Activated CD4-positive, alpha-beta T cell treated with anti-CD3 and anti-CD28 coated beads for 36 hours (primary cell): ENCODE measurements at places on chromosomes 4 and X. TPM values are rescaled to one million over a fixed set of nuclear protein-coding genes. Genes with fewer than 3 reads are reported as not detected.

DNA sequence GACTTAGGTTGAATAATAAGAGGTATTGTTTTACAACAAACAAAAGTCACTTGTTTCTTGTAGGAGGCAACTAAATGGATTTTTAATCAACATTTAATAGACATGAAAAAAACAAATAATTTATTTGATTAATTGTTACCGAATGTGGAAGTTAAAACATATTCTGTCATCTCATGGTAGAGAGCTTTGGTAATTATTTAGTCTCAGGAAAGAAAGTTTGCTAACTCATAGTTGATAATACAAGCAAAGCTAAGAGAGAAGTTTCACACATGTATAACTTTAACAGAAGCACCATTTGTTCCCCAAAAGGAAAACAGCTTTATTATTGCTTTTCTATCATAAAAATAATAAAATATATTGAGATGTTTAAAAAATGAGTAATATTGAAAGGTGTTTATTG lies 44.9 kb downstream of the GUCY1A1 start:
- H3K36me3 ChIP-seq = no peaks in the 10 kb centered on the region
- no peak overlapping the region for H3K4me3 ChIP-seq
- peaks cover 2% of the 10 kb centered on the region for H3K27me3 ChIP-seq
- no peak for DNase-seq

Gene NUDT11
- 1.9 TPM for total RNA-seq

Gene TMEM187
- total RNA-seq = 4.4 TPM

DNA sequence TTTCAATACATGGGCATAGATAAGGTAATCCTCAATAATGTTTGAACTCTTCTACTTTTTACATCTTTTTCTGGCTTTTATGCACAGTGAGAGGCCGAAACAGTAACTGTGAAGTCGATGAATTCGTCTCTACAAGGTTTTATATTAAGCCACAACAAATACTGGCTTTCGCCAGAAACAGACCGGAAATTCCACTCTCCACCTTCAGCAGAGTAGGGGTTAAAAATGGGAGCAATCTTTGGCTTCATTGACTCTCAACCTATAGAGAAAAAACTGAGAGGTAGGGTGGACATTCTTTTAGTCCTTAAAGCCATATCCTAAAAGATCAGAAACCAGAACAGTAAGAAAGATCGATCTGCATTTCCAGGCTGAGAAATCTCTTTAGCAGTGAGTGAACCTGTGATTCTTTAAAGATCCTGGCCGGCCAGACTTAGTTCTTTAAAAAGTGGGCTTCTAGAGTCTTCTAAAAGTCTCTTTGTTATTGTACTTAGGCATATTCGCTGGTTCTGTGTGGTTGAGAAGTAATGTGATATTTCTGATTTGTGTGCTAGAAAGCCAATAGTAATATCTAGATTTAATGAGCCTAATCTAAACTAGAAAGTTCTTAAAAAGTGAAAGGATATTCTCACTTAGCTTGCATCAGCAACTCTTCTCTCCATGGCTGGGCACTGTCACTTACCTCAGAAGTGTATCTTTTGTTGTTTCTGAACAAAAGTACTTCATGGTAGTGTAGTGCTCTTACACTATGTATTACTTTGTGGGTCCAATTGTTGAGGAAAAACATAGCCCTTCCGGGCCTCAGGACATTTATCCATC lies 2.0 kb downstream of the HSPA4L start:
- peaks cover 54% of the 10 kb centered on the region for H3K27me3 ChIP-seq
- DNase-seq = no peak
- no peak overlapping the region for H3K27ac ChIP-seq
- peaks cover 14% of the 10 kb centered on the region for H3K4me1 ChIP-seq

- no peak for DNase-seq
- H3K4me1 ChIP-seq = no peaks in the 10 kb centered on the region
- no peak overlapping the region for H3K4me3 ChIP-seq
- no peak overlapping the region for H3K27ac ChIP-seq
These were observed 94.6 kb upstream of the GALNT7 start for GRCh38 chr4:173073939-173074500.

DNA sequence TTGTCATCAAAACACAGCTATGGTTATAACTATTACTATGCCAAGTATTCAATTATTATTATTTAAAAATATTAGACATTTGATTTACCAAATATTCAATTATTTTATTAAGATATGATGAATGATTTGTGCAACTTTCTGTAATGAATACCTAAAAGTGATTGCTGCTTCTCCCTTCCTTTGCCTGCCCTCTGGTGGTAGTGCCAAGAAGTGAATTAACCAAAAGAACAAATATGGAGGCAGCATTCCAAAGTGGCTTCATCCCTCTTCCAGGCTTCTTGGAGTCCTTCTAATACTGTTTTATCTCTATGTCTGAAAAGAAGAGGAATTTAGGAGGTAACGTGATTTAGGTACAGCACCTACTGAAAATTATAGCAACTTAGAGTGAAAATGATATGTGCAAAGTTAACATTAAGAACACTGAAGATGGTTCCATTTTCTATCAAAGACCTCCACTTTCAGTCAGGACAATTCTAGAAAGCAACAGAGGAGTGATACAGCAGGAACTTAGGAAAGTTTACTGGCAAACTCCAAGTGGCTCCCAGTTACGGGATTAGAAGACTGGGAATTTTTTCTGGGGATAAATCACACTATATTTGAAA lies 43.0 kb downstream of the ENPEP start:
- H3K27me3 ChIP-seq = peaks cover 17% of the 10 kb centered on the region
- H3K4me3 ChIP-seq = no peak overlapping the region
- DNase-seq = peak; percentile 39
- H3K36me3 ChIP-seq = no peaks in the 10 kb centered on the region

GRCh38 chr4:129839687-129840086 lies 743.7 kb downstream of the C4orf33 start:
- H3K36me3 ChIP-seq = no peaks in the 10 kb centered on the region
- no peak overlapping the region for H3K27ac ChIP-seq
- DNase-seq = no peak
- no peaks in the 10 kb centered on the region for H3K27me3 ChIP-seq
- no peak overlapping the region for H3K4me3 ChIP-seq

Gene ANOS1
- not detected for total RNA-seq

Gene GPR82
- 0.05 TPM for total RNA-seq

Gene SCML2
- total RNA-seq = 2.9 TPM

- no peak for DNase-seq
- H3K27me3 ChIP-seq = peaks cover 4% of the 10 kb centered on the region
- no peaks in the 10 kb centered on the region for H3K4me1 ChIP-seq
- no peak overlapping the region for H3K4me3 ChIP-seq
- no peaks in the 10 kb centered on the region for H3K36me3 ChIP-seq
These were observed 8.9 kb upstream of the TMA16 start for GRCh38 chr4:163485589-163485988.

GRCh38 chr4:56297776-56298175 lies 89.5 kb downstream of the AASDH start:
- no peak overlapping the region for H3K27ac ChIP-seq
- no peaks in the 10 kb centered on the region for H3K36me3 ChIP-seq
- peaks cover 12% of the 10 kb centered on the region for H3K4me1 ChIP-seq
- no peak overlapping the region for H3K4me3 ChIP-seq
- no peak for DNase-seq

Gene ODAM
- total RNA-seq = not detected

- no peaks in the 10 kb centered on the region for H3K36me3 ChIP-seq
- H3K4me3 ChIP-seq = no peak overlapping the region
- no peak overlapping the region for H3K27ac ChIP-seq
- no peaks in the 10 kb centered on the region for H3K4me1 ChIP-seq
These were observed 497.6 kb downstream of the CCSER1 start for GRCh38 chr4:90624781-90625180.

Gene MAGEB10
- not detected for total RNA-seq

Gene CACNA1F
- total RNA-seq = 0.87 TPM

Gene CXCL1
- not detected for total RNA-seq

DNA sequence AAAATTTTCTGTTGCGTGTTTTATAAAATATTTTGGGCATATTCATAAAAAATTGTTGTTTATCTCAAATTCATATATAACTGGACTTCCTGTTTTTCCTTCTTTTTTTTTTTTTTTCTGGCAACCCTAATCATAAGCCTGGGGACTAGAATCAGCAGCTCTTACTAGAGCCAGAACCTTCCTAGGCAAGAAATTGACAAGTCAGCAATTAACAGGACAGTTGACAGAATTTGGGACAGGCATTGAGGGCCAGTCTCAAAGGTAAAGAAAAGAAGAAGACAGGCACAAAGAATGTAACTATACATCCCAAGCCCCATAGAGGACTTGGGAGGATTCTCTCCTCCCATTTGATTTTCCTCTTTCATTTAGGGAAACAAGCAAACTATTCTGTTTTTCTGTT lies 35.0 kb upstream of the HS3ST1 start:
- DNase-seq = no peak
- H3K27me3 ChIP-seq = peaks cover 2% of the 10 kb centered on the region
- H3K36me3 ChIP-seq = peaks cover 2% of the 10 kb centered on the region
- H3K4me1 ChIP-seq = peaks cover 2% of the 10 kb centered on the region
- no peak overlapping the region for H3K27ac ChIP-seq

DNA sequence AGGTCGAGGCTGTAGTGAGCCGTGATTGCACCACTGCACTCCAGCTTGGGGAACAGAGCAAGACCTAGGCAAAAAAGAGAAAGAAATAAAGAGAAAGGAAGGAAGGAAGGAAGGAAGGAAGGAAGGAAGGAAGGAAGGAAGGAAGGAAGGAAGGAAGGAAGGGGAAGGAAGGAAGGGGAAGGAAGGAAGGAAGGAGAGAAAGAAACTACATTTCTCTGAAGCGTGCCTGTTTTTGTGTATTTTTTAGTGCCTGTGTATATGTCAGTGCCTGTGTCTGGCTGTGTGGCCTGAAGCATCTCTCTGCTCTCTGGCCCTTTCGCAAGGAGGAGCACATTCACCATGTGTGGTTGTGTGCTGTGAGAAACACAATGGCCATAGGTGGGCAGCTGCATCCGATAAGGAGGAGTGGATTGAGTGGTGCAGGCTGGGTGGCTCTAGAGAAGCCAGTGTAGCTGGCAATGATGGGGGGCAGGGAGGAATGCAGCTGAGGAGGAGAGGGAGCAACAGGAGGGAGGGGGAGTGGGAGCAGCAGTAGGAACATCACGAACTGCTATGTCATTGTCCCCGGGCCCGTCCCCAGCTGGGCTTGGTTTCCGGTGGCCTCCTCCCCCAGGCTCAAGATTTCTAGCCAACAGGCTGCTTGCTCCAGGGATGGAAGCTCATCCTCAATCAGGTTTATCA lies 11.4 kb downstream of the SYN1 start:
- DNase-seq = no peak
- no peak overlapping the region for H3K4me3 ChIP-seq
- no peaks in the 10 kb centered on the region for H3K36me3 ChIP-seq
- H3K27ac ChIP-seq = no peak overlapping the region
- H3K27me3 ChIP-seq = no peaks in the 10 kb centered on the region

GRCh38 chr4:181418496-181418895 lies 824.7 kb upstream of the TENM3 start:
- H3K27ac ChIP-seq = no peak overlapping the region
- no peaks in the 10 kb centered on the region for H3K27me3 ChIP-seq
- H3K4me1 ChIP-seq = no peaks in the 10 kb centered on the region
- H3K36me3 ChIP-seq = no peaks in the 10 kb centered on the region

Gene USP51
- 1.5 TPM for total RNA-seq

Gene ACSL4
- 64.5 TPM for total RNA-seq

Gene FATE1
- not detected for total RNA-seq

DNA sequence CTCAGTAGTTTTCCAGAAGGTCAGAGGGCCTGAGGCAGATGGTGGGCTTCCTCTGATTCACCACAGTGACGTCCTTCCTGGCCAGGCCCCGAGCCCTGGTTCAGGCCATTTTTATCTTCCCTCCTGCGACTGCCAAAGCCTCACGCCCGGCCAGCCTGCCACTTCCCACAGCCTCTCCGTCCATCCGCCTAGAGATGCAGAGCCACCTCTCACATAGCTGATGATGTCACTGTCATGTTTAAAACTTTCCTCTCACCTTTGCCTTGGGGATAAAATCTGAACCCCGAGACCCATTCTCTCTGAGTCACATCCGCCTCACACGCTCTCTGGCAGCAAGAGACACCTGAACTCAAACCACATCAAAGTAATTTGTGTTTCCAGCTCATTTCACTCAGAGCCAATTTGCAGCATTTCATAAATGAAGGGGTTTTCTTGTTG lies 175.3 kb downstream of the QDPR start:
- H3K36me3 ChIP-seq = no peaks in the 10 kb centered on the region
- H3K4me3 ChIP-seq = peak overlapping the region; percentile 54
- no peaks in the 10 kb centered on the region for H3K27me3 ChIP-seq
- H3K4me1 ChIP-seq = peaks cover 45% of the 10 kb centered on the region
- H3K27ac ChIP-seq = peak overlapping the region; percentile 92

DNA sequence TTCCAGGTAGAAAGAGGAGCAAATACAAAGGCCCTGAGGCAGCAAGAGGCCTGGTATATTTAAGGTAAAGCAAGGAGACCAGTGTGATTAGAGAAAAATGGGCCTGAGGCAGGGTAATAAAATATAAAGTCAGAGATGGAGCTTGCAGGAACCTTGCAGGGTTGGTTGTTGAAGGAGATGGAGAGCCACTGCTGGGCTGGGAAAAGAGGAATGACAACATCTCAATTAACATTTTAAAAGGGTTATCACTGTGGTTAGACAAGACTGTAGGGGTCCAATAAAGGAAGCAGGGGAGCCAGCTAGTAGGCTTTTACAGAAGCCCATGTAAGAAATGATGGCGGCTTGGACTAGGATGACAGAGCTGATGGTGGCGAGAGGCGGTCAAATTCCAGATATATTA lies 205.5 kb upstream of the MBNL3 start:
- H3K27ac ChIP-seq = no peak overlapping the region
- H3K4me1 ChIP-seq = no peaks in the 10 kb centered on the region
- peaks cover 15% of the 10 kb centered on the region for H3K27me3 ChIP-seq

GRCh38 chrX:15202454-15203177 lies 67.3 kb downstream of the ASB9 start:
- H3K27me3 ChIP-seq = peaks cover 8% of the 10 kb centered on the region
- H3K4me3 ChIP-seq = no peak overlapping the region
- no peak for DNase-seq
- H3K4me1 ChIP-seq = peaks cover 42% of the 10 kb centered on the region

Gene LEF1
- 302 TPM for total RNA-seq

- H3K36me3 ChIP-seq = no peaks in the 10 kb centered on the region
- DNase-seq = no peak
- no peaks in the 10 kb centered on the region for H3K4me1 ChIP-seq
- H3K27ac ChIP-seq = no peak overlapping the region
These were observed 26.2 kb upstream of the TMEM150C start for GRCh38 chr4:82587826-82588540.

Gene IGBP1
- 44.4 TPM for total RNA-seq

Gene BRCC3
- 28.1 TPM for total RNA-seq

Gene MAML3
- 1.6 TPM for total RNA-seq

DNA sequence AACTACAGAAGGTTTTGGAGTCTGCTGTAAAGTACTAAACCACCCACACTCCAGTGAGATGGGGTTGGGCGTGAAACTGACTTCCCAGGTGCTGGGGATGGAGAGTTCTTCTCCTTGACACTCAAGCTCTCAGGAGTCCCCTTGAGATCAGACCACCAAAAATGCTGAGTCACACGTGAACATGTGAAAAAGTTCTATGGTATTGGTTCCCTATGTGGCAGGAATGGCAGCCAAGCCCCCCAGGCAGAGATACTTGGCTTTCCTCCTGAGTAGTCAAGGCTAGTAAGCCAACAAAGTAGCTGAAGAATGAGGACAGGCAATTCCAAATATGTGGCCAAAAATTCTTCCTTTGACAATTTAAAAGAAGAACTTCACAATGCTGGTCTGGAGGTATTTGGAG lies 222.0 kb upstream of the ADAMTS3 start:
- H3K4me1 ChIP-seq = no peaks in the 10 kb centered on the region
- H3K36me3 ChIP-seq = no peaks in the 10 kb centered on the region
- H3K4me3 ChIP-seq = no peak overlapping the region
- no peak overlapping the region for H3K27ac ChIP-seq
